ENCODE measurements at places on chromosomes 2 and 18. TPM values are rescaled to one million over a fixed set of nuclear protein-coding genes. Genes with fewer than 3 reads are reported as not detected.

The GPR75 gene
- total RNA-seq = not detected

The LIMS1 gene
- total RNA-seq = 86.7 TPM

The CFAP210 gene
- total RNA-seq = not detected

The NPPC gene
- not detected for total RNA-seq

The RAB31 gene
- total RNA-seq = 40.4 TPM

The EPAS1 gene
- total RNA-seq = 341 TPM

Data from cardiac atrium fibroblast (primary cell).